ENCODE measurements at places on chromosomes 5 and 9.

DNA sequence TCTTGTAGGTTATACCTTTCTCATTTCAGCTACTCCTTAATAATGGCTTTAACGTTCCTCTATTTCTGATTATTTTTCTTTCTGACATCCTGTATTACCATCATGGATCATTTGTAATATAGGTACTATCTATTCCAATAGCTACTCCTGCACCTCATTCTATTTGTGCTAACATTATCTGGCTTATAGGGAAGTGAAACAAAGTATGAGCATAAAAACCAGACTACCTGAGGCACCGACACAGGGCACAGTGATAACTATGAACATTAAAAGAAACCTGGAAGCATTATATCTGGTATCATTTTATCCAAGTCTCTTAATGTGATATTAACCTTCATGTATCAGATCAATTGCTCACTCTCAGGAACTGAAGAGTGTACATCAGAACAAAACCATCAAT is 407.3 kb downstream of the DMRT2 start:
- no peak for DNase-seq

DNA sequence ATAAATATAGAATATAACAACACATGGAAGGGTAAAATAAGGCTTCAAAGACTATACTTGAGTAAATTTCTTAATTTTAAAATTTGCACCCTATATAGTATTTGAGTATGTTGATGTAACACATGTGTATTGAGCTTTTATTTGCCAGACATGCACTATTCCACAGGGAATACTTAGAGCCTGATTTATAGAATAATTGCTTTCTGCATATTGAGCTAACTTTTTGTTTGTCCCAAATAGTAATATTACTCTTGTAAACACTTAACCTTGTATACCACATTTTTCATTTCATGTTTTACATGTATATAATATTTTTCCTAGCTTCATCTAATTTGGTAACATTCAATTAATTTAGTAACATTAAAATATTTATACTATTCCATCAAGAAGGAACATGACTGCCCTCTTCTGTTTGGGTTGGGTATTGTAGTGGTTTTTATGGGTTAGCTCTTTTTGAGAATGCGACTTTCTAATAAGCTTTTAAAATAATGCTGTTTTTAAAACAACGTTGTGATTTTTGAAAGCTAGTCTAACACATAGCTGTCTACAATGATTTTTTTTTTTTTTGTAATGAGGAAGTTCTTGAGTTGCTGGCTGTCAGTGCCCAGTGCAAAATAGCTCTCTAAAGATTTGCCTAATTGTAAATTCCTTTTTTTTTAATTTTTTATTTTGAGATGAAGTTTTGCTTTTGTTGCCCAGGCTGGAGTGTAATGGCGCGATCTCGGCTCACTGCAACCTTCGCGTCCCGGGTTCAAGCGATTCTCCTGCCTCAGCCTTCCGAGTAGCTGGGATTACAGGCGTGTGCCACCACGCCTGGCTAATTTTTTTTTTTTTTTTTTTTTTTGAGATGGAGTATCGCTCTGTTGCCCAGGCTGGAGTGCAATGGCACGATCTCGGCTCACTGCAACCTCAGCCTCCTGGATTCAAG is 4.8 kb downstream of the SUB1 start:
- DNase-seq, result no peak

DNA sequence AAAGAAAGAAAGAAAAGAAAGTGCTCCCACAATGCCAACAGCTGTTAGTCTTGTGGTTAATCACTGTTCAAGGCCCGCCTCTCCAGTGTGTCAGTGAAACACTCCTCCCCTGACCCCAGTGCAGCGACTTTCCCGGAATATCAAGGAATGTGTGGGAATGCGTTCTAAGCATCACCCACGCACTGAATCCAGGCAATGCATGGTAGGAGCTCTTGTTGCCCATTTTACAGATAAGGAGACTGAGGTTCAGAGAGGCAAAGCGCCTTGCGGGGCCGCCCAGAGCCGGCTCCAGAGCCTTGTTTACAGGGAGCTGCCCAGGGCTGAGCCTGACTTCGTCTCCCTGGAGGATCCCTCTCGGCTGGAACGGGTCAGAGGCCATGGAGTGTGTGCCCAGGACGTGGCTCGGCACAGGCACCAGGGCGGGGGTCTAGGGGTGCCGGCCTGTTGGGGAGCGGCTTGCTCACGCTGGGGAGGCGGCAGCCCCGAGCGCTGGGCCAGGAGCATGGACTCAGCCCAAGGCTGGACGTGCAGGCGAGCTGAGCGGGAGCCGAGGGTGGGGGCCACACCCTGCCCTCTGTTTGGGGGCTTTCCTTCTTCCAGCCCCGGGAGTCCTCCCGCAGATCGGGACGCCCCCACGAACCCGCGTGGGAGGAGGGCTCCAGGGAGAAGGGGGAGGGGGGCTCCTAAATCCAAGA is 823 bp downstream of the ST6GALNAC6 start:
- no peak for DNase-seq

- DNase-seq, result no peak
Observed at GRCh38 chr9:16729651-16730050, 140.8 kb downstream of the BNC2 start.

DNA sequence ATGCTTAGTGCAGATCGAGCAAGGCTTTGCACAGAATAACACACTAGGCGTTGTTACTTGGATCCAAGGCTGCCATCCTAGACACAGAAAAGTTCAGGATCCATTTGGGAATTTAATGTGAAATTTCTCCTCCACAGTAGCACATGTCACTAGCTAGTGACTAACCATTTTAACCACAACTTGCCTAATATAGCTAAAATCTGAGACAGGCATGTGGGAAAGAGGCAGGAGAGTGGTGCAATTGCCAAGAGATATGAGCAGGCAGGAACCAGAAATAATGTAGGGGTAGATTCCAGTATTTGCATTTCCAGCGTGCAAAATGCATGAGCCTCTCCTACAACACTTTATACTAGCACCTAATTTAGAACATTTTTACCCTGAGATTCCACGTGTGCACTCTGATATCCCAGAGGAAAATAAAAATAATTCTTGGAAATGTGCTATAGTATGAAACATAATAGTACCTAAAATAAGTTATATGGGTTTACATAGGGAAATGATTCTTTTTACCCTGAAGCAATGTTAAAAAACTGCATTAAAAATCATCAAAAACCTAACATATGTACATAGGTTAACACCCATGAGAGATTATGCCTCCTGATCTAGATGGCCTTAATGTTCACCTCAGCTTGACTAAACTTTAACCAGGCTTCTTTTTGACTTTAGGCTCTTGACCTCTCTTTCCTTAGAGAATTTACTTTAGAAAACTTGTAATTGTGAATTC is 1230.6 kb upstream of the NUDT12 start:
- DNase-seq, result no peak

DNA sequence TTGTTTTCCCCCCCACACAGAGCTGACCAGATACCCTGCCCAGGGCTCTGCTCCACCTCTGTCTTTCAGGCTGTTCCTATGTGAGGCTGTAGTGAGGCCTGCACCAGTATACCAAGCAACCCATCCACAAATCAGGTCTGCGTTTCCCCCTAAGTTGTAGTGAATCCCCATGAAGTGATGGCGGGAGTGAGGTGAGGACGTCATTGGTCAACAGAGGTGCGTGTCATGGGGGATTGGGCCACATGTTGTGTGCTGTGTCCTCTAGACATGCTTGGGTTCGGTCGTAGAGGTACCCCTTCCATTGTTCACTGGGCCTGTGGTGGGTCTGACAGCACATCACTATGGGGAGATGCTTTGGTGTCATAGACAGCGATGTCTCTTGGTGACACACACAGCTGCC is 184.6 kb downstream of the CACNA1B start:
- no peak for DNase-seq

DNA sequence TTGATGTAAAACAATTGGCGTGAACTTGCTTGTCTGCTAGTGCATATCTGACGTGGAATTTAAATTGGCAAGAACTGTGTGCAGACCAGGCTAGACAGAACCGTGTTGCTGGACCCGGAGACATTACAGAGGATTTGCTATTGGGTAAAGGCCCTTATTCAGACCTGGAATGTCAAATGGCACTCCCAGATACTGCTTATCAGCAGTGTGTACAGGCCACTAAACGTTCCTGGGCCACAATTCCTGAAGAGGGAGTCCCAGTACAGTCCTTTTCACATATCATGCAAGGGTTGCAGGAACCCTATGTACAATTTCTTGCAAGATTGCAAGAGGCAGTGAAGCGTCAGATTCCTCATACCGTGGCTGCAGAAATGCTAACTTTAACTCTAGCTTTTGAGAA is 13.5 kb upstream of the MCCC2 start:
- DNase-seq, result no peak

DNA sequence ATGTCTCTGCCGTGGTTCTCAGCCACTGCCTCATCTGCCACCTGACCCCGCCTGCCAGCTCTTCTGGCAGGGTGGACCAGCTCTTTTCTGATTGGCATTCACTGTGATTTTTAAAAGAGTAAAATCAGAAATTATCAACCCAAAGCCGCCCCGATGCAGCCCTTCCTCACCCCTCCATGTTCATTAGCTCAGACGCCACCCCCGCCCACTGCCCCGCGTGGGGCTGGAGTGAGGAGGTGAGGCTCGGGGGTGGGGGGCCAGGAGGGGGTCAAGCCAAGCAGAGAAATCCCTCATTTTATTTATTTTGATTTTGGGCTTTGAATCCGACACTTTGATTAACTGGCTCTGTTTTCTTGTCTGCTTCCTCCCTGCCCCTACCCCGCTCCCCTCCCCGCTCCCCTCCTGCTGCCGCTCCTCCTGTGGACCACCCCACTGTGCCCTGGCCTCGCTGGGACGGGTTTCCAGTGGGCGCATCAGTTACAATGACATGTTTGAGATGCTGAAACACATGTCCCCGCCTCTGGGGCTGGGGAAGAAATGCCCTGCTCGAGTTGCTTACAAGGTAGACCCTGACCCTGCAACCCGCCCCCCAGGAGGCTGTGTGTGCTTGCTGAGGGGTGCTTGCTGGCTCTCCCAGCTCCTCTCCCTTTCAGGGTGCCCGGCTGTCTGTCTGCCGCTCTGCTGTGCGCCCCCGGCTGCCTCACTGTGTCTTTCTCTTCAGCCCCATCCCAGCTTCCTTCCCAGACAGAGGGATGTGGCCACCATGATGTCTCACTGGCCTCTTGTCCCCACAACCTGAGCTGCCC is 224.9 kb downstream of the CACNA1B start:
- DNase-seq, result no peak

DNA sequence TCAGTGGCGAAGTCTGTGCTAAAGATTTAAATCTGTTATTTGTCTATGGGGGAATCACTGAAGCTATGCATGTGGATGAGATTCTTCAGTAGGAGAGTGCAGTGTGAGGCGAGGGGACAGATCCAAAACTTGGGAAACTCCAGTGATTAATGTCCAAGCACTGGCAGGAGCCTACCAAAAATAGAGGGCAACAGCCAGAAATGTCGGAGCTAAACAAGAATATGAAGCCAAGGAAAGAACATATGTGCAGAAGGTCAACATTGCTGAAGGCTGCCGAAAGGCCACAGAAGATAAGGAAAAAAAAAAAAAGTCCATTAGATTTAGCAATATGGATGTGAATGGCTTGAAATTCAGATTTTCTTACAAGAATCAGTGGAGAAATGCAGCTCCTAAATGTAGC is 61.8 kb downstream of the C6 start:
- DNase-seq, result no peak

DNA sequence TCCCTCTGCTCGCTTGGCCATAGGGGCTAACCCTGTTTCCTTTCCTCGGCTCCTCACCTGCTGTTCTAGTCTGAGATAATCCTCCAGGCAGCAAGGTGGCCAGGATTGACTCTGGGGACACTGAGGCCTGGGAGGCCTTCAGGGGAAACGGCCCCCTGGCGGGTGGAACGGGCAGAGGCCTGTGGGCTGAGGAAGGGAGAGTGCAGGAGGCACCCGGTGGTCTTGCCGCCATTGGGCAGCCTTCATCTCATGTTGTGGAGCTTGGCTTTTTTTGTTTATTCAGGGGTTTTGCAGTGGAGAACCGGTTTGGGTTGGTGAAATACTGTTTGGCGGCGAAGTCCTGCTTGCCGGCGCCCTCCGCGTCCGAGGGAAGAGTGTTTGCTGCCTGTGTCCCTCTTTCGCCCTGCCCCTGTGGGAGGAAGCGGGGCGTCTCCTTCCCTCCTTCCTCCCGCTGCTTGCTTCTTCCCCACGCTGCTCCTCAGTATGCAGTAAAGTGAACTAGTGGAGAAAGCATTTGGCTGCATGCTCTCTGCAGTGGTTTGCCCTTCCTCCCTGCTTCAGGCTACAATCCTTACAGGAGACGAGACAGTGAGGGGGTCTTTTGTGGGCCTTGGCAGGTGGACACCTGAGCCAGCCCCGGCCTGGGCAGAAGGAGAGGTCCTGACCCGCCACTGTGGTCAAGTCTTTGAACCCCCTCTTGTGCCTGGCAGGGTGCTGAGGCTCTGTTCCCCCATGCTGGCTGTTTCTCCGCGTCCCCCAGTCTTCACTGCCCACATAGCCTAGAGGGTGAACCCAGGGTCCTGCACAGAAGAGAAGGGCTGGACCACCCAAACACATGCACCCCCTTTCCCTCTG is 30.8 kb upstream of the PRDM12 start:
- no peak for DNase-seq

- no peak for DNase-seq
Observed at GRCh38 chr9:130908146-130908877, 11.7 kb upstream of the QRFP start.

DNA sequence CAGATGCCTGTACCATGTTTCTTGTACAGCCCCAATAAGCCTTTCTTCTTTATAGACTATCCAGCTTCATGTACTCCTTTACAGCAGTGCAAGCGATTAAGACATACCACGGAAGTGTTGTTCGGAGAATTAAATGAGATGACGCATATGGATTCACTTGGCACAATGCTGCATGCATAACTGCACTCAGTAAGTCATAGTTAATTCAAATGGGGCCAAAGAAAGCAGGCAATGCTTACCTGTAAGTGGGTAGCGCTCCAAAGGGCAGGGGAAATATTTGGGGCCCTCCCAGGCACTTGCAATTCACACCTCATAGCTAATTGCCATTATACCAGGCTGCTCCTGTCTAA is 7.7 kb upstream of the ADRA1B start:
- DNase-seq, result no peak

- no peak for DNase-seq
Observed at GRCh38 chr5:74162524-74162923, 478.0 kb downstream of the ENC1 start.

DNA sequence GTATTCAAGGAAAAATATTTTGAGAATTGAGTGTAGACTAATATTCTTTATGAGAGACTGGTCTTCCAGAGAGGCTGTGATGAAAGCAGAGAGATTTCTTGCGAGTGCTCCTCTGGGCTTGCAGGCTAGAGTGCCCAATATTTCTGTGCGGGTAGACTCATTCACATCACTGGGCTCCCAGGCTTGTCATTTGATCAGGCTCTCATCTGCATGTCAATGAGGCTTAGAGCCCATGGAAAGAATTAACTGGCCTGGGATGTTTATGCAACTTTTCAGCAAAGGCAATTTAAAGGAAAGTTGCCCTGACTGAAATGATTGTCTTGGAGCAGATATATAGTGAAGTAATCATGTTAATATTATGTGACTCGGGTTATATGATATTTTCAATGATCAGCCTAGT is 42.3 kb downstream of the SNCAIP start:
- no peak for DNase-seq

- no peak for DNase-seq
Observed at GRCh38 chr9:3664044-3664443, 138.2 kb upstream of the RFX3 start.

- no peak for DNase-seq
Observed at GRCh38 chr5:127909066-127909465, 174.5 kb upstream of the SLC12A2 start.
